ENCODE measurements at places on chromosomes 11 and 22. TPM values are rescaled to one million over a fixed set of nuclear protein-coding genes. Genes with fewer than 3 reads are reported as not detected.

SPDYC gene
- not detected for total RNA-seq

CABP2 gene
- total RNA-seq: not detected

OMP gene
- total RNA-seq: not detected

ARHGAP8 gene
- not detected for total RNA-seq

PLAAT2 gene
- total RNA-seq: not detected

FAM111B gene
- total RNA-seq: 14.3 TPM

SULT4A1 gene
- not detected for total RNA-seq

OR8D1 gene
- not detected for total RNA-seq

PRPF19 gene
- total RNA-seq: 127 TPM

UPK3A gene
- total RNA-seq: not detected

ANO3 gene
- 1.2 TPM for total RNA-seq

C22orf31 gene
- total RNA-seq: not detected

PHOX2A gene
- total RNA-seq: not detected

OR5D13 gene
- total RNA-seq: not detected

OR51B5 gene
- total RNA-seq: 23.2 TPM

C11orf58 gene
- 156 TPM for total RNA-seq

MYBPC3 gene
- total RNA-seq: not detected

FGF19 gene
- total RNA-seq: not detected

LIF gene
- 40.2 TPM for total RNA-seq

NRIP3 gene
- total RNA-seq: 2.6 TPM

OR5M11 gene
- total RNA-seq: not detected

Data from A375 (cell line).